ENCODE measurements at places on chromosomes 16 and 17. TPM values are rescaled to one million over a fixed set of nuclear protein-coding genes. Genes with fewer than 3 reads are reported as not detected.

- no peak overlapping the region for H3K4me3 ChIP-seq
- peaks cover 9% of the 10 kb centered on the region for H3K4me1 ChIP-seq
- H3K36me3 ChIP-seq = no peaks in the 10 kb centered on the region
- H3K27me3 ChIP-seq = no peaks in the 10 kb centered on the region
- no peak for DNase-seq
Measured at GRCh38 chr16:9072806-9073341, 18.6 kb upstream of the HAPSTR1 start.

DNA sequence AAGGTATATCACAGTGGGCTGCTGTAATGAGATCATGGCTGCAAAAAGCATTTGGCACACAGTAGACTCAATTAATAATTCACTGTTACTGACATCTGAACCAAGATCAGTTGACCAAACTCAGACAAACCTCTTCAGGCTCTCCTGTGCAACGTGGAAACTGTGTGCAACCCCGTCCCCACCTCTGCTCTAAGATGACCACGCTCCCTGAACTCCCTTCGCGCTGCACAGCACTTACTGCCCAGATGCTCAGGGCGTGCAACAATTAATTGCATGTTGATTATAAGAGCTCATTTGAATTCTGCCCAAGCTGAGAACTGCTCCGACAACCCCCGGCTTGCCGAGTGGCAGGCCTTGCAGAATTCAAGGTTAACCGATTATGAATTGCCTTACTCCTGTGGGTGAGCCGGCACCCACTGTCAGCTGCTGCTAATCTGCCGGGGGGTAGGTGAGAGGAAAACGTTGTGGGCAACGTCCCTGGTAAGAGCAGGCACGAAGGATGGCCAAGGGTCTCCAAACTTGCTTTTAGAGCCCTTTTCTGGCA, 1.3 kb upstream of the GSG1L start:
- peaks cover 31% of the 10 kb centered on the region for H3K27me3 ChIP-seq
- no peak for DNase-seq
- H3K27ac ChIP-seq = no peak overlapping the region
- H3K4me3 ChIP-seq = no peak overlapping the region
- H3K4me1 ChIP-seq = no peaks in the 10 kb centered on the region

The ABCA10 gene
- total RNA-seq = 2.5 TPM

DNA sequence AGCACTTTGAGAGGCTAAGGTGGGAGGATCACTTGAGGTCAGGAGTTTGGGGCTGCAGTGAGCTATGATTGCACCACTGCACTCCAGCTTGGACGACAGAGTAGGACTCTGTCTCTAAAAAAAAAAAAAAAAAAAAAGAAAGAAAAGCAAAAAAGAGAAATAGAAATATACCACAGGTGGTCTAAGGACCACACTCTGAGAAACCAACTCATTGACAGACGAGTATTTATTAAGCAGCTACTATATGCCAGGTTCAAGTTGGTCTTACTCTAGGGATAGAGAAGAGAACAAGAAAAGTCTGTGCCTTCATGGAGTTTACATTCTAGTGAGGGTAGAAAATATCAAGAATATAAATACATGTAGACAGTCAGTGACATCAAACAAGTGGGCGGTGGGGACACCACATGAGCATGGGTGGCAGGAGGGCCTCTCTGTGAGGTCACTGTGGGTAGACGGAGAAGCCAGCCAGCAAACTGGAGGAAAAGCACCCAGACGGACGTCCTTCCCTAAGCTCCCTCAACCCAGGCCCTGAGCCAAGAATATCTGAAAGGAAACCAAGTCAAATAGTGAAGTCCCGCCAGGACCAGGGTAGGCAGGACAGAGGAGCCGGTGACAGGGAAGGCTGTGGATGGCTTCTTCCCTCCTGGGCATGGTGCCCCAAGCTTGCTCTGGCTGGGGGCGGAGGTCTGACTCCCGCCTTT, 4.7 kb downstream of the CDIPT start:
- DNase-seq = no peak
- H3K36me3 ChIP-seq = peaks cover 31% of the 10 kb centered on the region
- no peak overlapping the region for H3K27ac ChIP-seq
- no peak overlapping the region for H3K4me3 ChIP-seq

The TERB1 gene
- total RNA-seq = not detected

DNA sequence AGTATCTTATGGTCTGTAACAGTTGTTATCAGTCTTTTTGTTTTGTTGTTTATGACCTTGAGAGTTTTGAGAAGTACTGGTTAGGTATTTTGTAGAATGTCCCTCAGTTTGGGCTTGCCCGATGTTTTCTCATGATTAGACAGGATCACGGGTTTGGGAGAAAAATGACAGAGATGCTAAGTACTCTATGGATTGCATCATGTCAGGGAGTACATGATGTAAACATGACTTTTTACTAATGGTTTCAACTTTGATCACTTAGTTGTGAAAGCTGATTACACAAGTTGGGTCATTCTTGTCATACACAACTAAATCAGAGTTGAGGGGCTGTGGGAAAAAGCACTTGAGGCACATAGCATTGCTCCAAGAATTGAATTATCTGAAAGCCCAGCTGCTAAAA, 94.7 kb upstream of the SIAH1 start:
- H3K27ac ChIP-seq = no peak overlapping the region
- no peaks in the 10 kb centered on the region for H3K4me1 ChIP-seq
- DNase-seq = no peak
- no peaks in the 10 kb centered on the region for H3K36me3 ChIP-seq
- no peak overlapping the region for H3K4me3 ChIP-seq

The PIK3R5 gene
- total RNA-seq = 15.5 TPM

DNA sequence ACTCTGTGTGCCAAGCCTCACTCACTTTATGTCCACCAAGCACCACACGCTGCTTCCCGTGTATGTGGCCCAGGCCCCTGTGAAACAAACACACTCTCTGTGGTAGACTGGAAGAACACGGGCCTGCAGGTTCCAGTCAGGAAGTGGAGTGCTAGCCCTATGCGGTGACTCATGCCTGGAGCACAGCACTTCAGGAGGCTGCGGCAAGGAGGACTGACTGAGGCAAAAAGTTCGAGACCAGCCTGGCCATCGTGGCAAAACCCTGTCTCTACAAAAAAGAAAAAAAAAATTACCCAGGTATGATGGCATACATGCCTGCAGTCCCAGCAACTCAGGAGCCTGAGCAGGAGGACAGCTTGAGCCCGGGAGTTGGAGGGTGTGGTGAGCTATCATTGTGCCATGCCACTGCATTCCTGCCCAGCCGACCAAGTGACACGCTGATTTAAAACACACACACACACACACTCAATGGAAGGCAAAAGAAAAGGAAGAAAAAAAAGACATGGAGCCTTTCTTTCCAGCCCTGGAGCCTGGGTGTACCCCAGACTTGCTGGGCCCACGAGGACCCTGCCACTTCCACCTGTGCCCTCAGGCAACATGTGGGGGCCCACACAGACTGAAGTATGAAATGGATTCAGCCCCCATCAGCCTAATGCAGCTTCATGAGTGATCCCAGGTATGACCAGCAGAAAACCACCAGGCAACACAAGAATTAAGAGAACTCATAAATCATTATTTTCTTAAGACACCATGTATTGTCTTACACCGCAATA, 126.6 kb downstream of the ANKRD11 start:
- H3K4me1 ChIP-seq = peaks cover 74% of the 10 kb centered on the region
- no peak overlapping the region for H3K4me3 ChIP-seq
- DNase-seq = no peak
- no peaks in the 10 kb centered on the region for H3K27me3 ChIP-seq
- H3K36me3 ChIP-seq = no peaks in the 10 kb centered on the region
- H3K27ac ChIP-seq = no peak overlapping the region

The ENKD1 gene
- 8.8 TPM for total RNA-seq

The UBE2Z gene
- 60.1 TPM for total RNA-seq

The PRSS33 gene
- total RNA-seq = not detected

DNA sequence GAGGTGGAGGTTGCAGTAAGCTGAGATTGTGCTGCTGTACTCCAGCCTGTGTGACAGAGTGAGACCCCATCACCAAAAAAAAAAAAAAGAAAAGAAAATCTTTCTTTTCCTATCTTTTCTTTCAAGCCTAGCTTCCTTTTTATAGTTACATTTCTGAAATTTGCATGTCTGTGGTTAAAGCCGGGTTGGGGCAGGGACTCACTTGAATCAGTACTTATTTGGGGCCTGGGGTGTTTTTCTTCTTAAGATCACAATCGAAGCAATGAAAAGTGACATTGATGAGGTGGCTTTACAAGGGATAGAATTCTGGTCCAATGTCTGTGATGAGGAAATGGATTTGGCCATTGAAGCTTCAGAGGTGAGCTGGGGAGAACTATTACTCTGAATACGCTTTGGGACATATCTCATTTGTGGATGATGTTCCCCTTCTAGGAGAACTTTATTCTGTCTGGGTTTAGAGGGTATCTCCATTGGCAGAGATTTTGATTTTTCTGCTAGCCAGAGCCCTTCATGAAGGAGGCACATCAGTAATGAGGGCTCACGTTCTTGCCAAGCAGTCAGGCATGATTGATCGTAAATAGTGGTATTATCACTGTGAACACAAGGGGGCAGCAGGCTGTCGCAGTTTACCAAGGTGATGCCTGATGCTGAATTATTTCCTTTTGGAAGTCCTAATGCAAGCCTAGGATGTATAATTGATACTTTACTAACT, 14.3 kb downstream of the KPNB1 start:
- H3K4me3 ChIP-seq = no peak overlapping the region
- H3K27me3 ChIP-seq = no peaks in the 10 kb centered on the region
- no peaks in the 10 kb centered on the region for H3K36me3 ChIP-seq
- H3K4me1 ChIP-seq = peaks cover 18% of the 10 kb centered on the region
- no peak overlapping the region for H3K27ac ChIP-seq

DNA sequence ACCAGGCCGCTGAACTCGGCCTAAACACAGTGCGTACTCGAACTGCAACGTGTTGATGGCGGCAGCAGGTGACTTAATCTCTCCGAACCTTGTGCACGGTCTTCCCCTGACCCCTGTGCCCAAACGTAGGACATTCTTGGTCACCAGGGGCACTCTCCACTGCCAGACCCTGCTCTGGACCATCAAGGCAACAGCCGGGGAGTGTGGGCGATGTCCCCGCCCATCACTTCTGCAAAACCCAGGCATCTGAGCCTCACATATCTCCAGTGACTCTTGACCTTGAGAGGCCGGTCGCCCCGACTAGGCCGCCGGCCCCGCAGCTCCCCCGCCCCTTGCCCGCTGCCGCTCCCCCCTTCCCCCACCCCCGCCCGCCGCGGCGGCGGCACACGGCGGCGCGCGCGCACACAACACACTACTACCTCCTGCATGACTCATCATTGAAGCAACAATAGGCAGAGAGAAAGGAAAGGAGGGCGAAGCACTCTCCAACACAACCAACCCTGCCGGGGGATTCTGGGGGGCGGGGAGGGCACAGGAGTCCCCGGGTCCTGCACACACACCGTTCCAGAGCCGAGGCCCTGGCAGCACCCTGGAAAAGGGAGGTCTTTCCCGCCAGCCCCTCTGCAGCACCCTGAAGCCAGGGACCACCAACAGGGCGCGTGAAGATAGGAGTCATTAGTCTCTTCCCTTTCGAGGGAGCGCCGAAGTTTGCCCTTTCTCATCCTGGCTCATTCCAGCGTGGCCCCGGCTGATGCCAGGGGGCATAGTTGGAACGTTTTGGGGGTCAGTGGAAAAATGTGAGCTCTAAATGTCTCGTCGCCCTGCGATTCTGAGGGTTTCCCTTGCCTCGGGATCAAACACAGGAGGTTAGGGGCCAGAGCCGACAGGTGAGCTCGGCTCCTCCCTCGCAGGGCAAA, 1.9 kb downstream of the MNT start:
- H3K36me3 ChIP-seq = no peaks in the 10 kb centered on the region
- H3K4me1 ChIP-seq = peaks cover 70% of the 10 kb centered on the region
- peak overlapping the region; percentile 99 for H3K27ac ChIP-seq
- H3K27me3 ChIP-seq = no peaks in the 10 kb centered on the region

DNA sequence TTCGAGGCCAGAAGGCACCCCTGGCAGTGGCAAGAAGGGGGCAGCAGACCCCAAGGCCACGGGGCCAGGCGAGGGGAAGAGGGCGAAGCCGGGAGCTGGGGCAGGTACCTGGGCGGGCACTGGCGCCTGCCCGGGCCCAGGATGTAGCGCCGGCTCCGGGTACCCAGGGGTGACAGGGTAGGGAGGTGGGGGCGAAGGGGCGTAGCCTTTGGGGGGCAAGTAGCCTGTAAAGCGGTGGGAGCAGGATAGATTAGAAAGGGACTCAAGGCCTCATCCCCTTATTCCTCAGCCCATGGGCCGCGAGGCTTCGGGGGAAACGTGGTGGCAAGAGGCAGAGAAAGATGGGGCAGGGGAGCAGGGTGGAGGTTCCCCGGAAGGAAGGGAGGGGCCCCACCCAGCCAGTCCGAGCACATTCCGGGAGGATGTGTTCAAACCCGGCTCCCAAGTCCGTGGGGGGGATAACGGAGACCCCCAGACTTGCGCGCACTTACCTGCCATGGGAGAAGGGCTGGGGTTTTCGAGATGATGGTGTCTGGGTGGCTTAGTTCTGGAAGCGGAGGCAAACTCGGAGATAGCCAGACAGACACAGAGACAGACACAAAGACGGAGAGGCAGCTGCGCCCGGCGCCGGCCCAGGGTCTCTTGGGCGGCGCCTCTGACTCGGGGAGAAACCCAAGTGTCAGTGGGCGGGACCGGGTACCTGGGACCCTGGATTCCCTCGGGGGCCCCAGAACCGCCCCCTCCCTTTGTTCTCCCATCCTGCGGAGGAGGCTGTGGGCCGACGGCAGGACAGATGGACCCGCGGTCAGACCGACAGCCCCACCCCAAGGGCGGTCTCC, 493 bp downstream of the PLSCR3 start:
- DNase-seq = peak; percentile 39
- H3K4me3 ChIP-seq = peak overlapping the region; percentile 56
- H3K27ac ChIP-seq = peak overlapping the region; percentile 96
- H3K36me3 ChIP-seq = no peaks in the 10 kb centered on the region
- H3K4me1 ChIP-seq = peaks cover 6% of the 10 kb centered on the region
- H3K27me3 ChIP-seq = no peaks in the 10 kb centered on the region

DNA sequence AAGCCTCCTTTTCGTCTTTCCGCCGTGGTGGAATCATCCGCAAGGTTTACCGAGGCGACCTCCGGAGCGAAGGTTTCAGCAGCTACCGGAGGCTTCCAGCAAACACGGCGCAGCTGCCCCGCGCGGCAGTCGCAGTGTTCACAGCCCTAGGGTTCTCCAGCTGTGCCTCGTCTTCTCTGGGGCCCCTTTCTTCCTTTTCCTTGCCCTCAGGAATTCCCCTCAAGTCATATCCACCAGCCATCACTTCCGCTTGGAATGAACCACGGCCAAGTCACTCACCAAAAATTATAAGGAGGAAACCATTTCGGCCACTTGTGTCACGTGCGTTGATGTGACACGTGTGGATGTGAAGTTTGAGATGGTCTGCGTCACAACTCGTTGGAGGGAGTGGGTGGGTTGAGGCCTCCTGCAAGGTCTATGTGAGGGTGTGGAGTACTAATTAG, 636 bp upstream of the ERN1 start:
- no peak overlapping the region for H3K4me3 ChIP-seq
- H3K36me3 ChIP-seq = no peaks in the 10 kb centered on the region
- peaks cover 32% of the 10 kb centered on the region for H3K4me1 ChIP-seq
- peak overlapping the region; percentile 71 for H3K27ac ChIP-seq
- no peaks in the 10 kb centered on the region for H3K27me3 ChIP-seq
